Renal pelvis (tissue), 12 donors: ENCODE measurements at places on chromosomes 12 and 14.

GRCh38 chr12:88947486-88948043, 367.3 kb upstream of the KITLG start:
- no peak for DNase-seq

DNA sequence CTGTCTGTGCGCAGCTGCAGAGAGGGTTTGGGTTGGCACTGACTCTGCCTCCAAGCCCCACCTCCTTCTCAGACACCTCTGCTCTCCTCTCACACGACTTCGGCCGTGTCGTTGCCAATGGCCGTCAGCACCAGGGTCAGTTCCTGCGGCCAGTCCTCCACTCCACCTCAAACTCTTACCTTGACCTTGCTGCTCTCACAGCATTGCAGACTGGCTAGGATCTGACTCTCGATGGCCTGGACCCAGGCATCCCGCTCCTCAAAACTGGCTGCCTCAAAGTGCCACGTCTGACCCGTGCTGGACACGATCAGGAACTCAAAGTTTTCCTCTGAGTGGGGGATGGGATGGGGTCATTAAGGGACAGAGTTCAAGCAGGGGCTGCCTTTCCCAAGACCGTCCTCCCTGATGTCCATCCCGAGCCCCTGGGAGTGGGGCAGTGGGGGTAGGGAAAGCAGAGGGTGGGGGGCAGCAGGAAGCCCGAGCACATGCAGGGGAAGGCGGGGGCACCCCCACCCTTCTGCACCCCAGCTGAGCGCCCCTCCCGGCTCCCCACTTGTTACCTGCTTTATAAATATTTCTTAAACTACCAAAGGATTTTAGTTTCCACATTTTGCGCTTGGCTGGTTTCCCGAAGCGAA, 10.7 kb downstream of the AGAP2 start:
- DNase-seq: no peak

DNA sequence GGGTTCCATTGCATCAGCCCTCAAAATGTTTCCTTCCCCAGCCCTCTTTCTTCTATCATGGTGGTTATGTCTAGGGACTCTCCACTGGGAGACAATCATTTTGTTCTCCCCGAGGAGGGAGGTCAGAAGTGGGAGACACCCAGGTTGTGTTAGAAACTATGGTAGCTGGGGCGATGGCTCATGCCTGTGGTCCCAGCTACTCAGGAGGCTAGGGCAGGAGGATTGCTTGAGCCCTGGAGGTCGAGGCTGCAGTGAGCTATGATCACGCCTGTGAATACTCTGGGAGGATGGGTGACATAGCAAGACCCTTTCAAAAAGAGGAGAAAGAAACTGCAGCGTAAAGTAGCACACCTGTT, 13.0 kb upstream of the LRRC23 start:
- DNase-seq: no peak

GRCh38 chr12:75508159-75508558, 3.2 kb downstream of the KRR1 start:
- DNase-seq: no peak

- DNase-seq: no peak
Observed at GRCh38 chr14:55572578-55572977, 7.4 kb upstream of the KTN1 start.

DNA sequence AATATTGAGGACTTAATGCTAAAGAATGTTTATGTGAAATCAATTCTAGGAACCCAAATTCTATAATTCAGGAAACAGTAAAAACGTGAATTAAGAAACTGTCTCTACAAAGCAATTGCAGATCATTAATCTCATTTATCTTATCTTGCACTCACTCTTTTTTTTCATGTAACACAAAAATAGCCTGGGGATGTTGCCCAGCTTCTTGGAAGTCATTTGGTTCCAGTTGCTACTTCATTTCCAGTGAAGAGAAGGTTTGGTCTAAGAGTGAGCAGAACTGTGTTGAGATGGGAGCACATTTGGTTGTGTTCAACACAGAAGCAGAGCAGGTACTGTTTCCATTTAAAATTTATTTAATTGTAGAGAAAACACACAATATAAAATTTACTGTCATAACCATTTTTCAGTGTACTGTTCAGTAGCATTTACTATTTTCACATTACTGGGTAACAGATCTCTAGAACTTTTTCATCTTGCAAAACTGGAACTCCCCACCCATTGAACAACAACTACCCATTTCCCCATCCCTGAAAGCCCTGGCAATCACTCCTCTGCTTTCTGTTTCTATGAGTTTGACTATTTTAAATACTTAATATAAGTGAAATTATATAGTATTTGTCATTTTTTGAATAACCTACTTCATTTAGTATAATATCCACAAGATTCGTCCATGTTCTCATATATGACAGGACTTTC, 9.7 kb downstream of the CLEC6A start:
- no peak for DNase-seq

DNA sequence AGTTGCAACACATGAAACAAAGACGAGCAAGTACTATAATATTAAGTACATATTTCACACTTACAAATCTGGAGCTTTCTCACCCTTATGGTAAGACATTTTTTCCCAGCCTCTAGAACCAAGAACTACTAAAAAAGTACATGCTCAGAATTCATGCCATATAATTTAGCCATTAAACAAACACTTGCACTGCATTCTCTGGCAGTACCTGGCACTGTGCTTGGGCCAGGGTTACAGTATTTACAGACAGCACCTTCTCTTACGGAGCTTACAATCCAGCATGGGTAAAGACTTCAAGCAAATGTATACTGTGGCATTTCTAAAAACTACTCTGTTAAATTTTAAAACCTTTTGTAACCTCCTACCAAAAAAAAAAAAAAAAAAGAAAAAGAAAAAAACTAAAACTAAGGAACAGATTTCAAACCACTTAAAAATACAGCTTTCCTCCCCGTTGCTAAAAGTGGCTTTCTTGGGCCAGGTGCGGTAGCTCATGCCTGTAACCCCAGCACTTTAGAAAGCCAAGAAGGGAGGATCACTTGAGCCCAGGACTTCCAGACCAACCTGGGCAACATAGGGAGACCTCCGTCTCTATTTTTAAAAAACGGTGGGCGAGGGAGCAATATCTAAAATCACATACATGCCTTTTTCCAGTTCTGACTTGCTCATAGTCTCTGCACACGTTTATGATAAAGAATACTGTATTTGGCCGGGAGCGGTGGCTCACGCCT, 956 bp downstream of the GNPTAB start:
- DNase-seq: no peak

- no peak for DNase-seq
Observed at GRCh38 chr12:65878540-65878939, 54.3 kb downstream of the HMGA2 start.

DNA sequence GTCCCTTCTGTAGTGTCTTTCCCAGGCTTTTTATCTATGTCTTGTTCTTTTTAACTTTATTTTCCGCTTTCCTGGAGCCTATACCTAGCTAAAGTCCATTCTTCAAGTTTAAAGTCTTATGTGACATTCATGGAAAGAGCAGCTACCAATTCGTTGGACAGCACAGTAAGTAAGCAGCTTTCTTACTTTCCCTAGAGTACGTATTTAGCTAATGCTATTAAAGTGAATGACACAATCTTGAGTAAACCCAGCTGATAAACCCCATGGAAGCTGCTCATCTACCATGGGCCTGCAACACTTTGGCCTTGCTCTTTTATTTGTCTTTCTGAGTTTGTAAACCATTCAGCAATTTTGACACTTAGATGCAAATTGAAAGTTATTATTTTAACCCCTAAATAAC, 30.0 kb downstream of the ALX1 start:
- no peak for DNase-seq

- no peak for DNase-seq
Observed at GRCh38 chr14:25252793-25253192, 202.8 kb upstream of the STXBP6 start.

- no peak for DNase-seq
Observed at GRCh38 chr14:54285030-54285429, 111.8 kb upstream of the CDKN3 start.

DNA sequence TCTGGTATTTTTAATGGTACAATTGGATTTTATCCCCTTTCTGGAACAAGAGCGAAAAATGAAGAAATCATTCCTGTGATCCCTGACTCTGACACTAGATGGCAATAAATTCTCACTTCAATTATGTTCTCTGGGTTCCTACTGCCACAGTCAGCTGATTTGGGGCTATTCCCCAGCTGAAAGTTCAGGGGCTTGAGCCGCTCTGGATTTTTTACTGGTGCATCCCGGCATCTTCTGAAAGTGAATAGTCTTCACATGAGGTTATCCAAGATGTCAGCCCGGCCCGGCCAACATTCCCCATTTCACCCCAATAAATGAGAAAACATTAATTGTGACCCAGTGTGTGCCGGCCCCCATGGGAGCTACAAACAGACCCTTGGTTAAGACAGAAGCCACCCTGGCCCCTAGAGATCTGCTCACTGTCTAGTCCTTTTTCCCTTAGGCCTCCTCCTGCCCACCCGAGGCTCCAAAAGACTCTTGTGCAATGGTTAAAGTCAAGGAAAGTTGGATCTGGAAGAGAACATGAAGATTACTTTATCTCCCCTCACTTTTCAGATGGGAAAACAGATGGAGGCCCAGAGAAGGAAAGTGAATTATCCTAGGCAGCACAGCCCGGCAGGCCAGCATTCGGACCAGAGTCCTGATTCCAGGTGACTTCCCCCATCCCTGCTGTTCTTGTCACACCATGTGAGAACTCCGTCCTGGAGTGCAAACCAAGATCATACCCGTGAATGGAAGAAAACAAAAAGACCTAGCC, 20.8 kb downstream of the CKAP4 start:
- DNase-seq: peak; percentile 60

- no peak for DNase-seq
Observed at GRCh38 chr14:93716002-93716745, 72.1 kb downstream of the PRIMA1 start.

DNA sequence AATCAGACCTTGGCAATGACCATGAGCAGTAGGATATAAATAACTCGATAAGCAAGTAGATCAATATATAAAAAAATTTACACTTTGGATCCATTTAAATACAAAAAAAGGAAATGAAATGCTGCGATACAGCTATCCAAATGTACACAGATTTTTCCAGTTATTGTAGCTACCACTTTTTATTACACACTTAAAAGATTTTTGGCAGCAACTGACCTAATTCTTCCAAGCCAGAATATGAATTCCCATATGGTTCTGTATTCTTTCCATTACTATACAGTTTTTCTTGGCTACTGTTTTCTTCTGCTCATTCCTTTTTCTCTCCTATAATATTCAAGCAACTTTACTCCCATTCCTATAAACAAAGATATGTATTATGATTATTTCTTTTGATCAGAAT, 52.2 kb downstream of the TMTC1 start:
- DNase-seq: no peak

DNA sequence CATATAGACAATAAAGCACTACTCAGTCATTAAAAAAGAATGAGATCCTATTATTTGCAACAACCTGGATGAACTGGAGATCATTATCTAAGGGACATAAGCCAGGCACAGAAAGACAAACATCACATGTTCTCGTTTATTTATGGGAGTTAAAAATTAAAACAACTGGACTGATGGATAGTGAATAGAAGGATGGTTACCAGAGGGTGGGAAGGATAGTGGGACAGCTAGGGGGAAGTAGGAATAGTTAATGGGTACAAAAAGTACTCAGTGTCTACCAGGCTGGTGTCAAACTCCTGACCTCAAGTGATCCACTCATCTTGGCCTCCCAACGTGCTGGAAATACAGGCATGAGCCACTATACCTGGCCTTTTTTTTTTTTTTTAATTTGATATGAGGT, 56.7 kb upstream of the KTN1 start:
- DNase-seq: no peak

- DNase-seq: peak; percentile 68
Observed at GRCh38 chr14:95935228-95935822, 58.7 kb downstream of the TUNAR start.

- no peak for DNase-seq
Observed at GRCh38 chr14:32986791-32987540, 48.3 kb downstream of the NPAS3 start.

GRCh38 chr14:31096255-31096654, 70.1 kb upstream of the STRN3 start:
- DNase-seq: no peak

DNA sequence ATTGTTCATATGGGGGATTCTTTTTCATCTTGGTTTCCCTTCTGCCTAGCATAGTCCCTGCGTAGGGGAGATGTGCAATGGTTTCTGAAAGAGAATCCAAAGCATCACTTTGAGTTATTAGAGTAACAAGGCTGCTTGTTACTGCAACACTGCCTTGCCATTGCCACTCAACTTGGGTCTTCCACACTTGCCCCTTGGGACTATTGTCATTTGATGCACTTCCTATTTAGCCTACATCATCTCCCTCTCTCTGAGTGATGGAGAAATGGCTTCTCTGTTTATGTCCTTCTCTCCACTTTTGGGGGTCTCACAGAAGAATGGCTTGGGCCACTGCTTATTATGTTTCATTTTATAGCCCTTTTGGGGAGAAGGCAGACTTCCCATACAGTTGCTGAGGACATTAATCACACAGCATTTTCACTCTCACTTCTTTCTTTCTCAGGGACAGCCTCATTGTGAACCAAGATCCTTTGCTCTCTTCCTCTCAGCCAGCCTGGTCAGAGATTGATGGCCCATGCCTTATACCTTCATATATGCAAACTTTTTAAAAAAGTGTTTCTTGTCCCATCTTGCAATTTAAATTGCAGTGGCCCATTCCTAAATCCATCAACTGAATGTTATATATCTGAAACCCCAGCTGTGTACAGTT, 50.8 kb upstream of the POC1B start:
- no peak for DNase-seq

GRCh38 chr12:90151491-90152015, 442.9 kb upstream of the ATP2B1 start:
- peak; percentile 12 for DNase-seq

- no peak for DNase-seq
Observed at GRCh38 chr14:69769623-69770022, 2.7 kb downstream of the SRSF5 start.

DNA sequence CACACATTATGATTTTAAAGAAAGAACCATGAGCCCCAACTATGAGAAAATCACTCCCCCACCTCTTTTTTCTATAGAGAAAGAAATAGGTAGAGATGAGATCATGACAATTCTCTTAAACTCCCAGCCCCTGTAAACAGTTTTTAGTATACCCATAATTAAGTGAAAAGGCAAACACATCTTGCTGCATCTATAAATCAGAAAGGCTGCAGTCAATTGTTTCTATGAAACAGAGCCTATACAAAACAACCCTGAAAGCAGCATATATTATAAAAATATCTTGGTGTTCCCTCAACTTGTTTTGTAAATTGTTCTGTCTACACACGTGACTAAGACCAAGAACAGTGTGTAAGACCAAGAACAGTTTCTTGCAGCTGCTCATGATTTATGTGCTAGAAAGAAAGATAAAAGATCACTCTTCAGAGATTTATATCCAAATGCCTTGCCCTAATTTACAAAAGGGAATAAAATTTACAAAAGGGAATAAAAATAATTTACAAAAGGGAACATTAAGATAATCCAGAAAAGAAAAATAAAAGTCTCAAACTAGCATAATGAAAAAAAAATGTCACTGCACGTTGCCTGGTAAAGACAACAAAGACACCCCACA, 4.8 kb downstream of the KITLG start:
- DNase-seq: no peak

GRCh38 chr12:94433744-94434143, 25.9 kb downstream of the CEP83 start:
- DNase-seq: peak; percentile 24

GRCh38 chr14:102914474-102915291, 7.8 kb upstream of the AMN start:
- no peak for DNase-seq

GRCh38 chr12:96206936-96207662, 12.9 kb downstream of the ELK3 start:
- DNase-seq: no peak
